Activated naive CD4-positive, alpha-beta T cell treated with anti-CD3 and anti-CD28 coated beads for 36 hours (primary cell): ENCODE measurements at places on chromosomes 3 and 15. TPM values are rescaled to one million over a fixed set of nuclear protein-coding genes. Genes with fewer than 3 reads are reported as not detected.

The UPK1B gene
- not detected for total RNA-seq

- no peak for DNase-seq
Observed at GRCh38 chr3:20682573-20682972, 496.6 kb upstream of the SGO1 start.

The COLQ gene
- total RNA-seq = 0.25 TPM

The SH3GL3 gene
- not detected for total RNA-seq

GRCh38 chr15:32888221-32888761 lies 170.5 kb downstream of the GREM1 start:
- no peak for DNase-seq

DNA sequence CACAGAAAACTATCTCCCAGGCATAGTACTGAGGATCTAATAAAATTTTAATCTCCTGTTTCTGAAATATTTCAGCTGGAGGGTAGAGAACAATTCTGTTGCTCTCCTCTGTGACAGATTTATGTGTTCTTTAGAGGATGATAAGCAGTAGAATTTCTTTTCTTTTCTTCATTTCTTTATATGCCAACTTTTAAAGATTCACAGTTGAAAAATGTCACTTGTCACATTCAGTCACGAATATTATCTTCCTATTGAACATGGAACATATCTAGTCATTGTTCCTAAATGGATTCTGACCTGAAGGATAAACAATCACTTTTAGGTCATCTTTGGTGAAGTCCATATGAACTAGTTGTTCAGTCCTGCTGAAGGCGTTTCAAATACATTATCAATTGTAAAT lies 585.5 kb upstream of the DPPA4 start:
- no peak for DNase-seq

The TTC14 gene
- 51.7 TPM for total RNA-seq

- peak; percentile 19 for DNase-seq
Observed at GRCh38 chr3:88151358-88151757, 1.6 kb downstream of the C3orf38 start.

- no peak for DNase-seq
Observed at GRCh38 chr15:66186049-66186825, 67.3 kb downstream of the MEGF11 start.

DNA sequence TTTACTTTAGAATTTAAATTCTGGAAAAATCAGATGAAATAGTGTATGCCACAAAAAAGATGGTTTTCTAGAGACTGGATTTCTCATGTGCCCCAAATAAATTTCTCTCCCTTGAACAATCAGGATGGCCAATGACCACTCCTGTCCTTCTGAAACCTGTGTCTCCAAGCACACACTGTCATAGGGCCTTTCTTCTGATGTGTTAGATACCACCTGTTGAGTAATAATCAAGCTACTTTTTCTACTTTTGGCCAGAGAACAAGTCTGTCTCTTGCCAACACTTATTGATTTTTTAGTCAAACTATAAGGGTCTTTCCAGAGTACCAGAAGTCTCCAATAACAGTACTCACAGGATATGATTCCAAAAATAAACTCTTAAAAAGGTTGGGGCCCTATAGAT lies 16.1 kb upstream of the TFG start:
- no peak for DNase-seq

DNA sequence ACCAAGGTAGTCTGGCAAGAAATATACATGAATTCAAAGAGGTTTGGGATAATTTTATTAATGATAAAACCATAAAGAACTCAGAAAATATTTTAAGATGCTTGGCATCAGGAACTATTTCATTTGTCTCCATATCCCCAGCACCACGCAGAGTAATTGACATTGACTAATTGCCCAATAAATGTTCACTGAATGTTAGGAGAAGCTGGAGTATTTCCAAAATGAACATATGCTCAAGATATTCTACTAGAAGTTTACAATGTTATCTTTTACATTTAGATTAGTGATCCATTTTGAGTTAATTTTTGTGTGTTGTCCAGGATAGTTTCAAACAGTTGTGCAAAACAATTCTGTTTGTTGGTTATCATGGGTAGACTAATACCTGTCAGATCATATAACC lies 298.8 kb upstream of the CTDSPL start:
- no peak for DNase-seq

DNA sequence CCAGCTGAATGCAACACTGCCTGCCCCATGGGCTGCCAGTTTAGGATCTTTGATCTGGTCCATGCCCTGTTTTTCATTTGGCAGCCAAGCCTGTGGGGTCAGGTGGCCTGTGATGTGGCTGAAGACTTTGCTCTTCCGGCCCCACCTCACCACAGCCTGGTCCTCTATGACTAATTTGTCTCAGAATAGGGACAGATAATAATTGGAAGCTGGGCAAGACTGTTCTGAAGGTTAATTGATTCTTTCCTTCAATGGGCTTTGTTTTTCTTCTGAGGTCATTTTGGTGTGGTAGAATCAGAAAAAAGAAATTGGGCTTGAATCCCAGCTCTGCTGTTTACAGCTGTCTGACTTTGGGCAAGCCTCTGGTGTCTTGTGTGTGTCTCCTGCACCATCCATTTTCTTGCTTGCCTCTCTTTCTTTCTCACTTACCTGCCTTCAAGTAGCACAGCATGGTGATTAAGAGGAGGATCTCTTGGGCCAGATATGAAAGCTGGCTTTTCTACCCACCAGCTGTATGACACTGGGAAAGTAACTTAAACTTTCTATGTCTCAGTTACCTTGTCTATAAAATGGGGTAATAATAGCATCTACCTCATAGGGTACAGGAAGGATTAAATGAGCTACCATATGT lies 24.2 kb downstream of the ABHD2 start:
- DNase-seq = no peak

The ARGFX gene
- total RNA-seq = not detected

- DNase-seq = no peak
Observed at GRCh38 chr3:152277198-152277597, 8.5 kb downstream of the MBNL1 start.
